Testis (tissue), 5 donors: ENCODE measurements at places on chromosomes 3 and 15. TPM values are rescaled to one million over a fixed set of nuclear protein-coding genes. Genes with fewer than 3 reads are reported as not detected.

- no peak for DNase-seq
Observed at GRCh38 chr15:74549816-74550215, 8.8 kb downstream of the ARID3B start.

GRCh38 chr15:44661576-44661975 lies 1.9 kb downstream of the SPG11 start:
- DNase-seq: no peak

The GLDN gene
- total RNA-seq: 1.3 TPM

- DNase-seq: no peak
Observed at GRCh38 chr15:35437157-35437556, 108.8 kb downstream of the DPH6 start.

The CFAP100 gene
- total RNA-seq: 56.2 TPM

The FOXB1 gene
- total RNA-seq: 0.56 TPM

GRCh38 chr3:126914226-126914625 lies 68.7 kb upstream of the PLXNA1 start:
- DNase-seq: no peak

DNA sequence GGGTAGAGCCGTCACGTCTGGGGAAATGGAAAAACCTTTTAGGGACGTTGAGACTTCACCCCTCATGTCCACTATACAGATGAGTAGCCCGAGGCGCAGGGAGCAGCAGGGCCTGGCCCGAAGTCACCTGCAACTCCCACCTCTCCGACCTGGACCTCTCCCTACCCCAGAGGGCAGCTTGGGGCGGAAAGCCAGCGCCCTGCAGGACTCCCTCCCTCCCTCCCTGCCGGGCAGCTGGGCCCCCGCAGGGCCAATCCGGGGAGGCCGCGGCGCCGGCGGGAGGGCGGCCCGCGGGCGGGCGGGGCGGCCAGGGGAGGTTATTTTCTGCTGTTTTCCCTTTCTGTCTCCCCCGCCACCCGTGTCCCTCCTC lies 2.0 kb downstream of the WNT7A start:
- no peak for DNase-seq

DNA sequence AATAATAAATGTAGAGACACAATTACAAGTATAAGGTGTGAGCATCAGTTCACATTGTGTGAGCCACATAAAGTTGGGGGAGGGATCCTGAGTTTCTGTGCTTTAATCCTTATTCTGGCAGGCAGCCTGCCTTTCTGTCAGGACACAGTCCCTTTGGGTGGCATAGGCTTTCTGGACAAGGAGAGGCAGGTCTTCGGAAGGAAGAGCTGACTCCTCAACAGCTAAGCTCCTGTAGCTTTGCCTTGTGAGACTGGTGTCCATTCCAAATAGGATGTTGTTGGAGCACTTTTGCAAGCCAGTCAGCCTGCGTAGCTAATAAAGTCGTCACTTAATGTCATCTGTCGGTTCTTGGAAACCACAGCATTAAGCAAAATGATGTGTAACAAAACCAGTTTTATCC lies 151.9 kb upstream of the MCTP2 start:
- DNase-seq: no peak

The PEX11A gene
- 15.0 TPM for total RNA-seq

DNA sequence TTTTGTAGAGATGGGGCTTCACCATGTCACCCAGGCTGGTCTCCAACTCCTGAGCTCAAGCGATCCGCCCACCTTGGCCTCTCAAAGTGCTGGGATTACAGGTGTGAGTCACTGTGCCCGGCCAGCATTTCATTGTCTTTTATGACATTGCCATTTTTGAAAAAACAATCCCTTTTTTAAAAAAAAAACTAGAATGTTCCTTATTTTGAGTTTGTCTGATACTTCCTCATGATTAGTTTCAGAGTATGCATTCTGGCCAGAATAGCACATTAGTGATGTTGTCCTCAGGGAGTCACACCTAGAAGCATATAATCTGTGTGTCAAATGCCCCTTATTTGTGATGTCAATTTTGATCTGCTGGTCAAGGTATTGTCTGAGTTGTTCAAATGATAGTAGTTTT lies 21.2 kb upstream of the NMD3 start:
- DNase-seq: no peak

DNA sequence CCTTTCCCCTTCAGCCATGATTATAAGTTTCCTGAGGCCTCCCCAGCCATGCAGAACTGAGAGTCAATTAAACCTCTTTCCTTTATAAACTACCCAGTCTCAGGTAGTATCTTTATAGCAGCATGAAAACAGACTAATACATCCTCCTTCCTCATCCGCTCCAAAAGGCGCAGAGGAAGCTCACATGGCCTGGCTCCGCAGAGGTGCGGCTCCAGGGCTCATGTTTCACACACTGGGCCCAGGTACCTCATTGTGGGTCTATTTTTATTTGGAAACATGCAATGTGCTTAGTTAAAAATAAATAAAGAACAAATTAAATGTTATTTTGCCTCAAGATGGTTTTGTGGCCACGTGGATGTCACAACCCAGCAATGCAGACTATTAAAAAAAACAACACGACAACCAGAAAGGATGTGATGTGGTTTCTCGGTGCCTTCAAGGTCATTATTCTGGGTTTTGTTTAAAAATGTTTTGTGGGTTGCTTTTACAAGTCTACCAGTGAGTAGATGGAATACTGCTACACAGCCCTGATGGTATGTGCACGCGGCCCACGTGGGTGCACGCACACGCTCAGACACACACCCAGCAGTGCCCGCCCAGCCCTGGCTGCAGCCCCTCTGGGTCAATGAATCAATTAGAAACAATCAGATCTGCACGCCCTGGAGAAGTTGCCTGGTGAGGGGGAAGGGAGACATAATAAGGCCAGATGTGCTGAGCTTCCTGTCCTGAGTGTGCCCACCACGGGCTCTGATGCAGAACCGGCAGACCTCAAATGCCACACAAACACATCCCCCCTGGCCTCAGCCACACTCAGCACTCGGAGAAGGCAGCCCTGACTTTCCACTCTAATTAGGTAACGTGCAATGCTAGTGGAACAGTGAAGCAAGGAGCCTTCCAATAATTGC lies 140.1 kb downstream of the ADAMTS17 start:
- DNase-seq: no peak
